Mucosa of gallbladder (tissue), 1 donor: ENCODE measurements at places on chromosomes 7 and 10. TPM values are rescaled to one million over a fixed set of nuclear protein-coding genes. Genes with fewer than 3 reads are reported as not detected.

DNA sequence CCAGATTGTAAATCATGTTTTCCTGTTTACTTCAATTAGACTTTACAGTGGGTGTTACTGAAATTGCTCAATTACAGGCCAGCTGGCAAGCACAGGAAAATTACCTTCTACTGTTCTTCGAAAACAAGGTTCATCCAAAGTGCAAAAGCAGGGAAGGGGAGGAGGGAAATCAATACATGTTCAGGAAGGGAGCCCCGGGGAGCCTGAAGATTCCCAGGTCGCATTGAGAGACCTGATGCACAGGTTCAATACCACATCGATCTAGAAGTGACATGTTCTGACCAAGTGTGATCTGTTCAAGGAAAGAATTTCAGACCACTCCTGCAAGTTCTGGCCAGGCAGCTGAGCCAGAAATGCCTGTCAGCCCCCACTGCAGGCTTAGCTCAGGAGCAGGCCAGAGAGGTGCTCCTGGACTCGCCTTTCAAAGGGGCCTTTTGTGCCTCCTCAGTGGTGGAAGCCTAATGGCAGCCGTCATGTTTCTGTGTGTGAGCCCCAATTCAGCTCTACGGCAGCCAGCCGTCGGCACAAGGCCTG is 35.9 kb downstream of the FAM53B start:
- DNase-seq = peak; percentile 63

GRCh38 chr10:114932945-114933344 is 5.0 kb upstream of the TRUB1 start:
- DNase-seq = no peak

GRCh38 chr10:60377042-60377352 is 12.7 kb downstream of the ANK3 start:
- no peak for DNase-seq

GRCh38 chr10:43223056-43223455 is 43.8 kb downstream of the RASGEF1A start:
- DNase-seq = no peak

DNA sequence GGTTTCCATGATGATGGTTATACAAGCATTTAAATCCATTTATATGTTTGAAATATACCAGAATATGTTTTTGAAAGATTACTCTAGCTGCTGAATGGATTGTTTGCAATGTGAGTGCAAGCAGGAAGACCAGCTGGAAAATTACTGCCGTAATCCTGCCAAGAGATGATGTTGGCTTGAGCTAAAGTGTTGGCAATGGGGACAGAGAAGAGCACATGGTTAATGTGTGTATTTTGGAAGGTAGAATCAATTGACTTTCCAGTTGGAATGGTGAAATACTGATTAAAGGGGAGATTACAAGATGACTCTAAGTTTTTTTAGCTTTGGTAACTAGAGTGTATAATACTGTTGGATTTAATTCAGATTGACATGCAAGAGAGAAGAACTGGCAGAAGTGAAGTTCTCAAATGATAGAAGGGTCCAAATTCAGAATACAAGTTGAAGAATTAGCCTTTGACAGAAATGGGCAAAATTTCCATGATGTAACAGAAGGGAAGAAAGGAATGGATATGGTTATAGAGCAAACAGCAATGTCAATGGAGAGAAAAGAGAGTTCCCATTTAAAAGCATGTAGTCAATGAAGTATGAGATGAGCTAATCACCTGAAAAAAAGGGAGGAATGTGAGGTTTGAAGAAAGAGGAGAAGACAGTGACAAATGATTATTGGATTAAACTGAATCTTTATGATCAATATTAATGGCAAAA is 422.0 kb downstream of the CDC14C start:
- no peak for DNase-seq

The SLC18A3 gene
- total RNA-seq = 0.20 TPM
